Activated T-cell treated with anti-CD3 and anti-CD28 coated beads for 48 hours (primary cell): ENCODE measurements at places on chromosomes 11 and 22.
A peak's percentile ranks its signal among the peaks of the same experiment; 100 is the strongest.

DNA sequence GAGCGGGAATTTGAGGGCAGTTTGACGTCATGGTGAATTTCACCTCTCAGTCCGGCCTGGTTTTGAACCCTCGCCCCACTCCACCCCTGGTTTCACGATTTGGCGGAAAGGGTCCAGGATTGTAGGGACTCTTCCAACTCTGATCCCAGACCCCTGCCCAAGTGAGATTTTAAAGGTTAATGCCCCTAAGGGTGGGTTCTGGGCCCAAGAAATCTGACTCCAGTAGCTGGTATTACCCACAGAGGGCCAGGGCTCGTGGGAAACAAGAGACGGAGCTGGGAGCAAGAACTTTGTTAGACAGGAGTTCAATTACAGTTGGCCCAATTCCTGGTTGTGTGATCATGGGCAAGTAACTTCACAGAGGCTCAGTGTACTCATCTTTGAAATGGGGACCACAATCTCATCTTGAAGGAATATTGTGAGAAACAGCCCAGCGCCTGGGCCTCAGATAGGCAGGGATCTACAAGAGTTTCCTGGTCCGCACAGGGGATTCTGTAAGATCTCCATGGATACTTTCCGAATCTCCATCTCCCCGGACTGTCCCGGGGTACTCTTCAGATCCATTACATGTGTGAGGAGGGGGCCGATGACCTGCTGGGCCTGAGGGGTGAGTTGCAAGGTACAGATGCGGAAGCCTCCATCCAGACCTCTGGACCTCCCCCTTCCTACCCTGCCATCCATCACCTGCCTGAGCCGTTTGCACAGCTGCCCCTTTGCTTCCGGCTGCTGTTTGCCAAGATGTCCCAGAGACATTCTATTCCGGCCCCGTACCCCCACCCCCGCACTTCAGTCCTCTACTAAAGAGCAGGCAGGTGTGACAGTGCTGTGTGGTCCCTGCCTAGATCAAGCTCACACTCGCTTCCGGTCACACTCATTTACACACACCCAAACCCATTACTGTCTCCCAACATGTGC lies 687 bp upstream of the CALCA start:
- no peak for DNase-seq

GRCh38 chr11:63142459-63142858 lies 1.6 kb downstream of the SLC22A24 start:
- no peak for DNase-seq

- no peak for DNase-seq
Observed at GRCh38 chr11:33895752-33896137, 3.9 kb upstream of the LMO2 start.

GRCh38 chr11:59289356-59290181 lies 69.1 kb upstream of the OR5AN1 start:
- no peak for DNase-seq

DNA sequence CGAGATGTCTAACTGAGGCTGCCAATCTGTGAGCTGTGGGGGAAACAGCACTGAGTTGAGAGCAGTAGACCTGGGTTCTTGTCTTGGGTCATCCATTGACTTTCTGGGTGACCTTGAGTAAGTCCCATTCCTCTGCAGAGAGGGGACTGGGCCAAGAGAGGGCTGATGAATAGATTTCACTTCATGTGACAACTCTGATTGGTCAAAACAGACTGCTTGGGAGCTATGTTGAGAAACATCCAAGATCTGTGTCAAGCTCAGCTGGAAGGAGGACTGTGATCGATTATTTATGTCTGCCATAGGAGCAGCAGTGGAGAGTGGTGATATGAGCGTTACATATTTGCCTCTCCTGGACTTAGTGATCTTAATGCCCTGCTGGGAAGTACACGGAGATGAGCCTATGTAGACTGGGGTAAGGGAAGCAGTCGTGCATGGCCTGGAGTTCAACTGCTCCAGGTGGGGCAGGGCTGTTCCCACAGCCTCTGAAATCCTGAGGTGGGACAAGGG lies 47.7 kb downstream of the OTOG start:
- DNase-seq, result no peak

GRCh38 chr11:130886704-130887103 lies 29.6 kb downstream of the SNX19 start:
- no peak for DNase-seq

GRCh38 chr11:10916665-10917064 lies 58.8 kb upstream of the ZBED5 start:
- DNase-seq, result no peak

GRCh38 chr11:87724358-87724757 lies 450.9 kb downstream of the RAB38 start:
- no peak for DNase-seq

DNA sequence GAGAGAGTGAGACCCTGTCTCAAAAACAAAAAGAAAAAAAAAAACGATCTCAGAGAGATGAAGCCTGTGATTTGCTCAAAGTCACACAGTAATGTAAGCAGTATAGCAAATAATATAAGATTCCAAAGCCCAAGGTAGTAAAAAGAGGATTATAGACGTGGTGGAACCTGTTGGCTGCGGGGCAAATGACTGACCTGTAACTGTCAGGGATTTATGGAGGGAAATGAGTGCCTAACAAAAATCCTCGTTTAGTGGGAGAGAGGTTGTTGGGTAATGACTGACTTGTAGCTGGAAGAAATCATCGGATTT lies 723 bp upstream of the CLP1 start:
- no peak for DNase-seq

- DNase-seq, result no peak
Observed at GRCh38 chr11:45089251-45089650, 57.2 kb upstream of the PRDM11 start.

DNA sequence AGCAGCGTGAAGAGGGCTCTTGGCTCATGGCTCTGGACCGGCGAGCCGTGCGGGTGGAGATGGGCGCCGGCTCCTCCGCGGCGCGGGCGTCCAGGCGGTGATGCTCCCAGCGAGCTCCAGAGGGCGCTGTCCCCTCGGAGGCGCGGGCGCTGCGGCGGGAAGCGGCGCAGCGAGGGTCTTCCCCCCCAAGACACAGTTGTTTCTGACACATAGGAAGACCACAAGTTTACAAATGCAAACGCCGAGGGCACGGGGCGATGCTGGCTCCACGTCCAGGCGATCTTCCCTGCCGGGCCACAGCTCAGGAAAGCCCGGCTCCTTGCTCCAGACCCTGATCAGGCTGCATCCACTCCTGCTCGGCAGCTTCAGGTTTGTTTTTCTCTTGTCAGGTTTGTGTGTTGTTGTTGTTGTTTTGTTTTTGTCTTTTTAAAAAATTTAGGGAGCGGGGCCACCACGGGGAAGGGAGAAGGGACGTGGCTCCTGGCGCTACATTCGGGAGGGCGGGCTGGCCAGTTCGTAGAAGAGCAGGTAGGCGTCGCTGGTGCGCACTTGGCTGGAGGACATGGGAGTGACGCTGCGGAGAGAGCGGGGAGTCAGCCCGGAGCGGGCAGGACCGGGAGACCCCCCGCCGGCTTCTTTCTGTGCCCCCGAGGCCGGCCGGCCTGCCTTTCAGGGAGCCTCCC lies 10.0 kb upstream of the MFRP start:
- peak; percentile 68 for DNase-seq

DNA sequence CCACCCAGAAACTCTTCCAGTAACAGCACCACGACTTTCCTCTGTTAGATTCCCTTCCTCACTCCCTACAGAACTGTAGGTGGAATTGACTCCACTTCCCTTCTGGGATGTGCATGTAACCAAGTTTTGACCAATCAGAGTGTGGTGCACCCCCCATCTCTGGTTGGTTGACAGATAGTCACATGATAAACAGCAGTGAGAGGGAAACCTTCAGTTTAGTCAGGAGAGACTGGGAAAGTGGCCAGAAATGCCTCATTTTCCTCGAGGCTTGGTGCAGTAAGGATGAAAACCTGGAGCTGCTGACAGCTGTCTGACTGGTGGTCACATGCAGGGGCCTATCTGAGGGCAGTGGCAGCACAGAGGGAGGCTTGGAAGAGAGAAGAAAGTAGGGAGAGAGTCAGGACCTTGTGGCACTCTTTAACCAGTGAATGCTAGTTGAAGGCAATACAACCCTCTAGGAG lies 67.3 kb upstream of the GRK3 start:
- DNase-seq, result no peak

GRCh38 chr22:39101226-39101625 lies 4.2 kb downstream of the APOBEC3H start:
- no peak for DNase-seq

DNA sequence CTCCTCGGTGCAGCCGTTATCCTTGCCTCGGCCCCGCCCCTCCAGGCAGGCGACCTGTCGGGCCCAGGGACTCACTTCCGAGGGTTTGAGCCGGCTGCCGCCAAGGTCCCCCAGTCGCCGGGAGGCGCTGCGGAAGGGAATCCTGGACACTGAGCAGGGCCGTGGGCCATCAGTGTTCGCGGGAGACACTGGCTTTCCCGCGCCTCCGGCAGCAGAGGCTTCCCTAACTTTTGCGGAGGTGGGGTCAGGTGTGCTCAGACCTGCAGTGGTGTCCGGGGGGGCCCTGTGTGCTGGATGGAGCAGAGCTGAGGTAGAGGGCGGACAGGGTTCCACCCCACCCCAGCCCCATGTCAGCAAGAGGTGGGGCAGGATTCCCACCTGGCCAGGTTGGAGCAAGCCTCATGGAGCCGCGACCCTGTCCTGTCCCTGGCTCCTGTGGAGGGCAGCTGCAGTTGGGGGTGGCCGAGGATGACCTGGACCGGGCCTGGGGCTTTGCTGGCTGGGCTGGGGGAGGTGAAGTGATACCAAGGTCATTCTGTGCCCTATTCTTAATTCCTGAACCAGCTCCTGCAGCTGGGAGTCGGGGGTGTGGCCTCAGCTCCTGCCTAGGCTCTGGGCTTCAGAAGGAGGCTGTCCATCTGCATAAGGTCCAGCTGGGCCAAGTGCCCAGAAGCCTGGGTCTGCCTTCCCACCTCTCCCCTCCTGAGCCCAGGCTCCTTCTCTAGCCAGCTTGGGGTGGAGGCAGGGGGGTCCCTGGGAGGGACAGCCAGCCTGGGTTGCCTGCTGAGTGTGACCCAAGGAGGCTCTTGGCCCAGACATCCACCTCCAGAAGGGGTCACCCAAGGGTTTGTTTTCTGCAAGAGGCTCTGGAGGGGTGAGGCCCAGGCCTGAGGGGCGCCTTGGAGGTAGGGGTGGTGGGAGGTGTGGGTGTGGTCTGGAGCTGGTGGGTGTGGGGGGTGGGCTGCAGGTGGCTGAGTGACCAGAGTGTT lies 8.4 kb downstream of the TSPAN4 start:
- no peak for DNase-seq

- DNase-seq, result no peak
Observed at GRCh38 chr11:70942593-70942992, 309.8 kb downstream of the SHANK2 start.

- no peak for DNase-seq
Observed at GRCh38 chr11:83676056-83676601, 390.0 kb upstream of the CCDC90B start.

DNA sequence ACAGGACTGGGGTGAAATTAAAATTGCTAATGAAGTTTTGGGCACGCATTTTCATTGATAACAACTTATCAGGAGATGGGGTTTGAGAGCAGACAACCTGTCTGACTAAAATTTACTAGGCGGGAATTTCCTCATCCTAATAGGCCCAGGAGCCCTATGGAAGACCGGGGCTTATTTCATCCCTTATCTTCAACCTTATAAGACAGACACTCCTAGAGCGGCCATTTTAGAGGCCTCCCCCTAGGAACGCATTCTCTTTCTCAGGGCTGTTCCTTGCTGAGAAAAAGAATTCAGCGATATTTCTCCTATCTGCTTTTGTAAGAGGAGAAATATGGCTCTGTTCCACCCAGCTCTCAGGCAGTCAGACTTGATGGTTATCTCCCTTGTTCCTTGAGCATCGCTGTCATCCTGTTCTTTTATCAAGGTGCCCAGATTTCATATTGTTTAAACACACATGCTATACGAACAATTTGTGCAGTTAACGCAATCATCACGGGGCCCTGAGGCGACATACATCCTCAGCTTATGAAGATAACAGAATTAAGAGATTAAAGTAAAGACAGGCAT lies 39.3 kb upstream of the ZC3H12C start:
- DNase-seq, result no peak

- peak; percentile 60 for DNase-seq
Observed at GRCh38 chr11:3853899-3854659, 1.4 kb upstream of the STIM1 start.

DNA sequence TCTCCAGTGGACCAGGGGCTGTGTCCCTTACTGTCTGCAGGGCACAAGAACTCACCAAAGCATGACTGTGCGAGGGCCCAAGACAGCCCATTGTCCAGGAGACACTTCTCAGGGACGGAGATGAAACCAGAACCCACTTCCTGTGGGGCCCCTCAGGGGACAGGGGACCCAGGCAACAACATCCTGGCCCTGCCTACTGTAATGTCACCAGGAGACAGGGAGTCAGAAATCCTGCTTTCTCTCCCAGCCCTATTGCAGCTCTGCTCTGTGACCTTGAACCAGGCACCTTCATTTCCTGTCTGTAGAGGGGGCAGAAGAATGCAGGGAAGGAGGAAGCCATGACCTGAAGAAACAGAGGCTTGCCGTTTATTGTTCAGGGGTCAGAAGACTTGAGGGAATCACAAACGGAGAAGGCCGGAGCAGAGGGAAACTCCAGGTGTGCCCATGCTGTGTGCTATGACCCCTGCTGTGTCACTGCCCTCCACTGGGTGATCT lies 98.0 kb downstream of the NAT10 start:
- DNase-seq, result no peak

- DNase-seq, result no peak
Observed at GRCh38 chr22:36773935-36774334, 2.0 kb downstream of the IFT27 start.

- DNase-seq, result no peak
Observed at GRCh38 chr22:33476206-33476605, 418.0 kb upstream of the SYN3 start.

GRCh38 chr11:73652856-73653559 lies 6.6 kb downstream of the PLEKHB1 start:
- no peak for DNase-seq

- no peak for DNase-seq
Observed at GRCh38 chr11:110251836-110252235, 44.6 kb downstream of the RDX start.

DNA sequence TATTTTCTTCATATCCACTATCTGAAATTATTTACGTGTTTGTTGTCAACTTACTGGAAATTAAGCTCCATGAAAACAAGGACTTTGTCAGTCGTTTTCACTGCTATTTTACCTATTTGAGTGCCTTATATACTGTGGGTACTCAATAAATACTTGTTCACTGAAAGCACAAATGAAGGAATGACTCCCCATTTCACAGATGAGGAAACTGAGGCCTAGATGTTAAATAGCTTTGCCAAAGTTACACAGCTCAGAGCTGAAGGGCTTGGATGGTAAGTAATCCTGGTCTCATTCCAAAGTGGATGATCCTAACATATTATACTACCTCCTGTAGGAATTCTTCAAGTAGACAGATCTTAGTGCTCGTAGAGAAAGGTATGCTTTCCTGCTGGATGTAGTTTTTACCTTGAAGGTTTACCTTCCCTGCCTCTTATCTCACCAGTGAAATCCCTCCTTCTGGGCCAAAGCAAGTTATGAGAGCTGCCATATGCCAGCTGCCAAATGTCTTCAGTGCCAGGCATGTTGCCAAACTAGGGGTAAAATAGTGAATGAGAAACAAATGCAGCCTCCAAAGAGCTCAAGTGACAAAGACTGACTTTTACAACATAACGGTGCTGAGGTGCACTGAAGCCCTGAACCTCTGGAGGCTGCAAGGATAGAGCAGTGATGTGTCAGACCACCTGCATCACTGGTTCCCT lies 129.7 kb downstream of the TRIM44 start:
- DNase-seq, result no peak
